ENCODE measurements at places on chromosomes 16 and 17.

- DNase-seq: peak; percentile 79
Measured at GRCh38 chr16:30602616-30603277, 7.4 kb downstream of the ZNF689 start.

GRCh38 chr16:84196101-84196500 is 5.1 kb downstream of the ADAD2 start:
- DNase-seq: no peak

DNA sequence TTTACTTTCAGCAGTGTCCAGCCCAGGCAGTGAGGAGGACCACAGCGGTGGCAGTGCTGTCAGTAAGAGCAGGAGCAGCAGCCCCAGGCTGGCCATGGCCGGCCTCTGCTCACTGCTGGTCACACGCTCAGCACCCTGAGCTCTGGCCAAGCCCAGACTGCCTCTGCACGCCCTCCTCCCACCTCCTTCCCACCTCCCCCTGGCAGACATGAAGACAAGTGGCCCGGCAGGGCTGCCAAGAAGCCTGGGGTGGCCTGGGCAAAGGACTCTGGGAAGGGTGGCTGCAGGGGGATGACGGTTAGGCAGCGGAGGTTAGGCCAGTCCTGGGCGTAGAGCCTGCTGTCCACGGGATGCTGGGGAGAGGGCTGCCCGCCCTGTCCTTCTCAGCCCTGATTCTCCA is at the start of gene C16orf89:
Gene C16orf89 (minus strand): TSS at position 144 of the 400 bp plus-strand sequence. CDS start 48 bp downstream, at position 96.
- DNase-seq: no peak

DNA sequence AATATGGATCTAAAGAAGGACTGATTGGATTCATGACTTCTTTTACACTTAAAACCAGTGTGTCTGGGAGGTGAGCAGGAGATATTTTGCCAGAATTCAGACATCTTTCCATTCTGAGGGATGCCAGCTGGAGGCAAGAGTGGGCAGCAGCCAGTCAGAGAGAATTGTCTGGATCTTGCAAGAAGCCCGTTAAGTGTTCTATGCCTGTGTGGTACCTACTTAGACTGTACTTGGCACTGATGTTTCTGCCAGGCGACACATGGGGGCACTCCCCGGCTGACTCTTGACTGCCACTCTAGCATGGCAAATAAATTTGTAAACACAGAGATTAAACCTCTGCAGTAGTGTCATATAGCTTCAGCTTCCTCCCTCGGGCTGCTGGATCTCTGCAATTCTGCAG is 247.7 kb downstream of the UTP18 start:
- DNase-seq: no peak

- DNase-seq: no peak
Measured at GRCh38 chr17:72631568-72631948, 460.9 kb downstream of the SLC39A11 start.

- DNase-seq: no peak
Measured at GRCh38 chr16:89746043-89746442, 24.7 kb downstream of the ZNF276 start.

- DNase-seq: peak; percentile 42
Measured at GRCh38 chr16:6335072-6335471, 997.6 kb upstream of the RBFOX1 start.

- no peak for DNase-seq
Measured at GRCh38 chr17:40577611-40578065, 12.4 kb upstream of the CCR7 start.

DNA sequence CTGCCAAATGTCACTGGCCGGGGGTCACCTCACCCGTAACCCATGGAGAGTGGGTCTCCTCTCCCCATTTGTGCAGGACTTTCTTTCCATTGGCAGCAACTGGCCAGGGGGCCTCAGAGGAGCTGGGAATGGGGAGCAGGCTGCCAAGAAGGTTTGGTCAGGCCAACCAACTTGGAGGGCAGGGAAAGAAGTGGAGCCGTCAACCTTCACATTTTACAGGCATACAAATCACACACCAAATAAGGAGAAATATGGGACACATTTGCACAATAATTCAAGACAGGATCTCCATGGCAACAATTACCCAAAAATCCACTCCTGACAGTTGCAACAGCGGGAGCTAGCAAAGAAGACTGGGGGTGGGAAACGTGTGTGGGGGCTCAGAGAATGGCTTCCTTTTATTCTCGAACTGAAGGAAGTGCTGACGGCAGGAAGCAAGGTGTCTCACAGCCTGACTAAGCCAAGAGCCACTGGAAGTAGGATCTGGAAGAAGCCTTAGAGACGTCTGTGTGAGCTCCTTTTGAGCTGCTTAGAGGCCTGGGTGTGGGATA is 20.9 kb downstream of the RPRML start:
- no peak for DNase-seq

GRCh38 chr17:835263-835662 is 53.1 kb downstream of the MRM3 start:
- no peak for DNase-seq

DNA sequence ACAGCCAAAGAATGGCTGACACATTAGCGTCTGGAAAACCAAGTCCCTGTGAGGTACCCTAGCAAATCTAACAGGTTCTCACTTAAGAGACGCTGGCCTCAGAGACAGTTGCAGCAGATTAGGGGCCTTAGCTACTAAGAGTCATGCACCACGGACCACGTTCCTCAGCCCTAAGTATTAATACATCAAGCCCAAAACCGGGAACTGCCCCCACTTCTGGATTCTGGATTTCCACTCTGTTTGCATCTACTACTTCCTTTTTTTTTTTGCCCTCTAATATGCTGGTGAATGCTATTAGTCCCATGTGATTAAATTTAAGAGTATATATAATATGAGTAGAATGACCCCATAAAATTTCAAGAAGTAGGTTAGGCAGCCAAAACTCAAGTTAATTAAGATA is 775 bp upstream of the TERB1 start:
- no peak for DNase-seq

GRCh38 chr16:48562475-48562874 is 47.5 kb downstream of the N4BP1 start:
- DNase-seq: no peak

DNA sequence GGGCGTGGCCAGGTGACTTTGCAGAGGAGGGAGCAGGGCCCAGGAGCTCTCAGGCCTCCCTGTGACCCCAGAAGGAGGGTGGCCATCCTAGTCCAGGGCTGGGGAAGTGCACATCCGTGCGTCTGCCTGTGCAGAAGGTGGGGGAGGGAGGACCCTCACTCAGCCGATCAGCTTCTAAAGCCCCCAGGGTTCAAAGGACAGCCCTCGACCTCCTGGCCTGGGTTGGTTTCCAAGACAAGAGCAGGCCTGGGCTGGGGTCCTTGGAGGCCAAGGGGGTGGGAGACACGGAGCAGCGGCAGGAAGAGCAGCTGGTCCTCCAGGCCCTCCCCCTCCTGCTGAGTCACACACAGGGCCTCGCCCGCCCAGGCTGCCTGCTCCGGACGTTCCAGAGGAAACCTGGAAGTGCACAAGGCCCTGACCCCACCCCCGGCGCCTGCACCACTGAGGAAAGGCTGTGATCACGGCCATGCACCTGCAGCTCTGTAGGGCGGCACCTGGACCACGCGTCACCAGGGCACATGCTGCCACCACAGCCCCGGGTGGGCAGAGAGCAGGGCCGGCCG is 67.1 kb upstream of the ZNF469 start:
- peak; percentile 11 for DNase-seq

DNA sequence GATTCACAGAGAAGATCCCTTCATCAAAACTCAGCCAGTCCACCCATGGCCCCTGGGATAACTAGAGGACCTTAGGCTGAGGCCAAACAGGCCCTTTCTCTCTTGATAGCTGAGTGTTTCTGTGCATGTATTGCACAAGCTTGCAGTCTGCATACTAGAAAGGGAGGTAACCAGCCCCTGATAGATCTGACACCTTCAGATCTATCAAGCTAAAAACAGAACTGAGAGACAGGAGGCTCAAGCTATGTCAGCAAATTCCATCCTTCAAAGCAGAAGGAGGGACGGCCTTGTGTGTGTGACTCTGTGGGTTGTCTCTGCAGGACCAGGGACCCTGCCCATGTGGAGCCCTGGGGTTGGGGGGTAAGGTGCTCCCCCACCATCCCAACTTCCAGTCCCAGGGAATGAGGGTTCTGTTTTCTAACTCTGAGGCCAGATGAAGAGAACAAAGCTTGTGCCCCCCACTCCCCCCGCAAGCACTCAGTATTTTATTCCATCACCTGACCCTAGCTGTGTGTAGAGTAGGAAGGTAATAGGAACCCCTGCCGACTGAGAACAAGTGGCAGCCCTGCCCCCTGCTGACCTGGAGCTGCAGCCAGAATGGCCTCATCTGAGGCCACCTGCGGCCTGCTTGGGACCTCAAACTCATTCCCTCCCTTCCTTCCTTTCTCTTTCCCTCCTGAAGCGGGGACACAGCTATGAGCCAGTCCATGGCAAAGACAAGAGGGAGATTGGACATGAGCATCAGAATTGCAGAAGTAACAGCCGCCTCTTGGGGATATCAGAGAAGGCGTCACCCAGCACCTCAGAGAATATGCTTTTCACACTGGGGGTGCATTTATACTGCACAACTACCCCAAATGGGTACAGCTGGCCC is 63.8 kb downstream of the SMPD3 start:
- peak; percentile 86 for DNase-seq

- DNase-seq: no peak
Measured at GRCh38 chr17:68424861-68425260, 32.4 kb downstream of the WIPI1 start.

DNA sequence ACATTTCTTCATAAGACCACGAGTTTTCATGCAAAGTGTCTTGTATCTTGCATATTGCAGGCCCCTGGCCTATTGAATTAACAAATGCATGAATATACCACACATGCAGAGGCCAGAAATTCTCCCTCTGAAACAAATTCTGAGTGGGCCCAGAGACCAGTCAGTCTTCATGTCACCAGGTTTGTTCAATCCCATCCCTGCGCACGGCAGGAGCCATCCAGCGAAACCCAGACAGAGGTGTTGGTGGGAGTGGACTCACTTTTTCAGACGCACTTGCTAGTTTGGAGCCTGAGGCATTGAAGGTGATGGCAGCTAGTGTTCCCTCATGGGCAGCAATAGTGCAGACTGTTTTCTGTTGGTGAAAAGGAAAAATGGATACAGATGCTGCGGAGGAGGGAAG is 21.9 kb downstream of the WIPI1 start:
- no peak for DNase-seq

DNA sequence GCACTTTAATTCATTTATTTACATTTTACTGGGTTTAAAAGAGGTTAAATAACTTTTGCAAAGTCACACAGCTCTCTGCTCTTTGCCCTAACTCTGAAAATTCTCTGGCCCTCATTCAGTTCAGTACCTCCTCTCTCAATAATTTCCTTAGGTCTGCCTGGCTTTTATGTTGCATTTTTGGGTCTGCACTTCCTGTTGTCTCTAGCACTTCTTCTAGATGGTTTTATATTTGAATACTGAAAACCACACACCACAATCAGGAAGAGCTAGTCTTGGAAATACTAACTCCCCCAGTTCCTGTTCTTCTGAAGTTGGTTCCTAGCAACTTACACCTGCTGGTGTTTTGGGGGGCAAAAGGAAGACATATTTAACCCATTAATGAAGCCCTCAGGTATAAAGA is 577.9 kb downstream of the HS3ST4 start:
- DNase-seq: no peak

DNA sequence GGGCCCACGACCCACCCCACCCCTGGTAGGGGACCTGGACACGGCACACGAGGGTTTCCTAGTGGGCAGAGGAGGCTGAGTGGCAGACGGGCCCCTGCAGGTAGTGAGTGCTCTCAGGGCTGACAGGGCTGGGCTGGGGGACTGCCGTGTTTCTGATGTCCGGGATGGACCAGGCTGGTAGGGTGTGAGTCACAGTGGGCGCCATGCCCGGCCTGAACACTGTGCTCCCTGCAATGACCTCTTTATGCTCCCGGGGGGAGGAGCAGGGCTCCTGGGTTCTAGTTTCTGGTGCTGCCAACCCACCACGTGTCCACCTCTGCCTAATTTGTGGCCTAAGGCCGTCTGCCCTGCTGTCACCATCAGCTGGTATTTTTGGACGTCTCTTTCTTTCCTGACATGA is 26.3 kb downstream of the ARHGAP23 start:
- DNase-seq: peak; percentile 71

GRCh38 chr16:84712801-84713775 is 13.3 kb downstream of the USP10 start:
- no peak for DNase-seq

DNA sequence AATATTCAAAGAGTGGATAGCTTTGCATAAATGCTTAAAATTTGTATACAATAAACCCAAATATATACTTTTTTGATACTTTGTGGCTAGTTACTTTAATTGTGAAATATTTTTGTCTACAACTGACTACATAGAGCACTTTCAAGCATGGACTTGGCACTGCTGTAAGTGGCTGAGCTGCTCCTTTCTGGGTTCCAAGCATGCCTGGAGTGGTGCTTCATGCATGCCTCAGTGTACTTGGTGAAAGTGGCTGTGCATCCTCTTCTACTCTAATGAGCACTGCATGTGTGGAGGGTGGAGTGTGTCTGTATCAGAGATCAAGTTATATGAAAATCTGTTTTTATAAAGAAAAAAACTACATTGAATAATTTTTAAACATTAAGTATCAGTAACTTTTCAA is 94.1 kb downstream of the OMG start:
- DNase-seq: no peak

DNA sequence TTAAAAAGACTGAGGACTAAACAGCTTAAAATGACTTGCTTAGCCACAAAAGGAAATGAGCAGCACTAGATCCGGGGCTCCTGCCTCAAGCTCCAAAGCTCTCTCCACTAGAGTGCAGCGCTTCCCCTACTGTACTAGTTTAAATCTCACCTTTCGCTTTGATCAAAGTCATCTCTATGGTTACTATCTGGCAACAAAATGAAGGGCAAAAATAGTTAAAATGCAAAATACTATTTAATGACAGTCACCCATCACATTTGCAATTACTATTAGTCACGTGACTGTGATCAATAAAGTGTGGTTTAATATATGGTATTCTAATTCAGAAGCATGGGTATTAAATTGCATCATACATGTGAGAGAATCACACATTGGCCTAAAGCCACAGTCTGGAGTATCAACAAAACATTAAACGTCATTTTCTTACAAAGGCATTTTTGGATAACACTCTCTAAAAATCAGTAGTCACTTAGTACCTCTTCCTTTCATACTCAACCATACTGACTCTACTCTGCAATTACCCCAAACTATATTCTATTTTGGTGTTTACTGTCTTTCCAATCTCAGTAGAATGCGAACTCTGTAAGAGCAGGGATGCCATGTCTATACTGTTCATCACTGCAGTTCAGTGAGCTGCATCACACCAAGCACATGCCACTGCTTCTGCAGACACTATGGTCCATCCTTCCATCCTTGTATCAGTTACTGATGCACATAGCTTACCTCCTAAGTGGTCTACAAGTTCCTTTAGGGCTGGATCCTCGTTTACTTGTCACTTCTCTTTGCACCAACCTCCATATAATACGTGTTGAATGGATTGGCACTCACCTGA is 6.2 kb downstream of the PSMD12 start:
- DNase-seq: peak; percentile 23

All from RPMI8226 (cell line).